ENCODE measurements at places on chromosomes 2 and 18.

DNA sequence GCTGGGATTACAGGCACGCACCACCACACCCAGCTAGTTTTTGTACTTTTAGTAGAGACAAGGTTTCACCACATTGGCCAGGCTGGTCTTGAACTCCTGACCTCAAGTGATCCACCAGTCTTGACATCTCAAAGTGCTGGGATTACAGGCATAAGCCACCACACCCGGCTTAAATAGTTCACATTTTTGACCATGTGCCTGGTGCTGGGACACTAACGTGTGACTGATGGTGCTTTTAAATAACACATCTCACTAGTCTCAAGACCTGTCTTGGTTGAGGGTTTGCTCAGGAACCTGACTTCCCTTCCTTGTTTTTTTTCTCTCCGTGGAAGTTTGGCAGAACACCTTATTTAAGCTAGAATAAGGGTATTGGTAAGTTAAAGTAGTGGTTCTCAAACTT is 8.5 kb downstream of the FMNL2 start:
- DNase-seq, result no peak

DNA sequence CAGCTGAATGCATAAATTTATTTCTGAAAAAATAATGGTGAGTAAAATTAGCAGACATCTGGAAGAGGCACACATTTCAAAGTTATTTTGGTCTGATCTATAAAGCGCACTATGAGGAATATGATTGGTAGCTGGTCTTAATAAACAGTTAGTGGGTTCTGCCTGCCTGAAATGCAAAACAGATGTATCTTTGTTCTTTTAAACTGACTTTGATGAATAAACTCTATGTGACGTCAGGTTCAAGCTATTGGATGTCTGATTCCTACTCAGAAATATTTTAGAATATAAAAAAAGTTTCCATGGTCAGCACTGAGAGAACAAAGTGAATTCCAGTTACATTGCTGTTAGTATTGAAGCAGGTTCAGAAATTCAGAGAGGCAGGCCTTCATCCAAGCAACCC is 136.4 kb downstream of the TPGS2 start:
- peak; percentile 95 for DNase-seq

- DNase-seq, result no peak
Observed at GRCh38 chr2:233824373-233824772, 30.0 kb downstream of the HJURP start.

- no peak for DNase-seq
Observed at GRCh38 chr2:129320288-129320687, 659.2 kb upstream of the RAB6C start.

DNA sequence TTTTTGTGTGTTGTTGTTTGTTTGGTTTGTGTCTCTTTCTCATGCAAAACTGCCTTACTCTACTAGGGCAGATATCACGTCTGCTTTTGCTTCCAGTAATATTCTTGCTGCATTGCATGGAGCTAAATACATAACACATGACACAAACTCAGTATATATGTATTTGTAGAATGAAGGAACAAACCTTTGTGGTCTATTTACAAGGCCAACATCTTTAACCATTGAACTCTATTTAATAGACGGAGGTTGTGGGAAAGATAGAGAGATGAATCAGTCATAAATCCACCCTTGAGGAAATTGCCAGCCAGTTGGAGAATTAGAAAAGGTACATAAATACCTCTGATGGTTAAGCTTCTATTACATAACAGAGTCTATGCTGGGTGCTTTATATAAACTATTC is 26.0 kb upstream of the IL1RL1 start:
- no peak for DNase-seq

GRCh38 chr2:46345775-46346174 is 48.6 kb downstream of the EPAS1 start:
- DNase-seq, result no peak

DNA sequence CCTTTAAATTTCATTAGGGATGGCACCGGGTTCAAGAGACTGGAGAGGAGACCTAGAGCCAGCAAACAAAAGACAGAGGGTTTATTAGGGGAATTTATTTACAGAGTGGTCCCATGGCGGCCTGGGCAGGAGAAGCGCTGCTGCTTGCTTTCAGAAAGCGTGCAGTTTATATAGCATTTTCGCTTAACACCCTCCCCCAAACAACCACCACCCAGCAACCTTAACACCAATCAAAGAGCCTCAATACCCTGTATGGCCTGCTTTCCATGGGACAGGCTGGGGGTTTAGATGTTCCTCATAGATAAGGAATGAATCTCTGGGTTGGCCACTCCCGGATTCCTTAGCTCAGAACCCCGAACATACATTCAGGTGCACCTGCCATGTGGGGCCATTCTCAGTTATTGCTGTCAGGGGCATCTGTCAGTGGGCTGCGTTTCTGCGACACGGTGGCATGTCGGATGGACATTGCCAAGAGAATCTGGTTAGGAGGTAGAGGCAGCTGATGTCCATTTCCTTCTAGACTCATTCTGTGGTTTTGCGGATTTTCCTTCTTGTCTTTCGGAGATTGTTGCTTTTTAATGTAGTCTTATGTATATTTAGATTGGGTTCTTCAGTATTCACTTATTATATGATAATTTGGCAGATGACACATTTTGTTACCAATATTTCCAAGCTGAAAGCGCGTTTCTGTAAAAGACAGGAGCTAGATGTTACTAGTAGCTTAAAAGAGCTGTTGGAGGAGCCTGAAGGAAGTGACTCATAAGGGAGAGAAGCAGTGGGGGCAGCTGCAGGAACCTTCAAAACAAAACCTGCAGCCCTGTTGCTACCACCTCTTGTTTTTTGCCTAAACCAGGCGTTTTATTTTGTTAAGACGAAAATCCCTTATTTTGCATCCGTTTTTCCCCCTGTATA is 7.2 kb downstream of the AGAP1 start:
- peak; percentile 51 for DNase-seq

- no peak for DNase-seq
Observed at GRCh38 chr2:221125691-221126090, 446.4 kb downstream of the EPHA4 start.

DNA sequence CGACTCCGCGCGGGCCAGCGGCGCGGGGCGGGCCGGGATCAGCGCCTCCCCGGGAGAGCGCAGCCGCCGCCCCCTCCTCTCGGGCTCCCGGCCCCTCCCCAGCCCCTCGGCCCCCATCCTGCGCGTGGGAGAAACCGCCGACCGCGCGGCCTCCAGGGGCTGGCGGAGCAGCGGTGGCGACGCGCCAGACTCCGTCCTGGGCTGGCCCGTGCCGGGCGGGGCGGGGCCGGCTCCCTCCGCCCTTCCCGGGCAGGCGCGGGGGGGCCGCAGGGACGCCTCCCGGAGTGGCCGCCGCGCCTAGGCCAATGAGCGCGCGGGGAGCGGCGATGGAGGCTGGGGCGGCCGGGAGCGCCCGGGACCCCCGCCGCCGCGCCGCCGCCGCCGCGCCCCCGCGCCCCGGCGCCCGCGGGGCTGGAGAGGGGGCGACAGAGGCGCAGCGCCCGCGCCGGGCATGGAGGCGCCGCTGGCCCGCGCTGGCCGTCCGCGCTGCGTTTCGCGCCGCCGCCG is 49.1 kb downstream of the KCNIP3 start:
- peak; percentile 71 for DNase-seq

- DNase-seq, result no peak
Observed at GRCh38 chr2:89833780-89834117, 1142.3 kb downstream of the RPIA start.

- DNase-seq, result no peak
Observed at GRCh38 chr18:69978732-69979715, 31.4 kb upstream of the CD226 start.

GRCh38 chr2:200778038-200778437 is 33.7 kb upstream of the BZW1 start:
- peak; percentile 37 for DNase-seq

DNA sequence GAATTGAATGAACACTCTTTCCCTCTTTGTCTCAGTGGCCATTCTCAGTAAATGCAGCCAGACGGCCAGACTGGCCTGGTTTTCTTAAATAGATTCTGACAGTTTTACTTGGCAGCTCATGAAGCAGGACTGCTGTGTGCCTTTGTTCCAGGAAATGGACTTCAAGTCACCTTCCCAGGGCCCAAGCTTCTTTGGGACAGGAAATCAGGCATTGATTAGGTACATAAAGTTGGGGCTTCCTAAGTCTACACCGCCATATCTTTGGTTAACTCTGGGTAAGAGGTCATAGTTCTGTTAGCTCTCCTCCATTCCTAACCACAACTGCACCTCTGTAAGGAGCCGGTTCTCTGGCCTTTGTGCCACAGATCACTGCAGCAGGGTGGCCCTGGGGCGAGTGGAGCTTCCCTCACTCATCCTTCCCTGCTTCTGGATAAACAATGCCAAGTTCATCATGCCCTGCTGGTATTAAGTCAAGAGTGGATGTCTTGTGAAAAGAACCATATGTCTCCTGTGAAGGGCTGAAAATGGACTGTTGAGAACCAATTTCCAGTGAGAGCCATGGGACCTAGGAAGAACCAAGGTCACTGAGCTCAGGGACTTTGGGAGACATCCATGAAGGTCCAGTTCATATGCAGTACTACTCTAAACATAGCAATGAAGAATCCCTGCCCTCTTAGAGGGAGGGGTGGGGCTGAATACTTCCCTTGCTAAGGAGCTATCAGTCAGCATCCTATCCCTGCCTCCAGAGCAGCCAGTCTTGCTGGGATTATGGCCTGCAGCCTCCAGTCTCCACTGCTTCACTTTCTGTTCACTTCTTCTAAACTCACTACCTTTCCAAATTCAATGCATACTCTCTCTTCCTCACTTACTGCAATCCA is 122.6 kb upstream of the XPO1 start:
- no peak for DNase-seq

DNA sequence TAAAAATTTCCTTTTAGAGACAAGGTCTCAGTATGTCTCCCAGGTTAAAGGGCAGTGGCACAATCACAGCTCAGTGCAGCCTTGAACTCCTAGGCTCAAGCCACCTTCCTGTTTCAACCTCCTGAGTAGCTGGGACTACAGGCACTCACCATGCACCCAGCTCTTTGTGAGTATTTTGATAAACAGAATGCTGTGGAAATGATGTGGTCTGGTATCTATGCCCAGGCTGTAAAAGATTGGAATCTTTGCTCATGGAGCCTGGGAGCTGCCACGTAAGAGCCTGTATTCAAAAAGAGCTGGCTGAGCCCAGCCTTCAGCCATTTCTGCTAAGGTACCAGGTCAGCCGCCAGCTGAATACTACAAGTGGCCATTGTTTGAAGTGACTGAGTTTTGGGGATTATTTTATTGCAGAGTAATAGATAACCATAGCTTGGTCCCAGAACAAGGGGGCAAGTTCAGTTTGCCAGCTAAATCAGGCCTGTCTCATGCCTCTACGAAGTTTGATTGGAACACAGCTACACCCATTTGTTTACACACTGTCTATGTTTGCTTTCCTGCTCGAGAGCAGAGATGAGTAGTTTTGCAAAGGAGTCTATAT is 21.3 kb upstream of the ARL5A start:
- DNase-seq, result no peak

- DNase-seq, result peak; percentile 6
Observed at GRCh38 chr18:7456376-7456775, 110.7 kb upstream of the PTPRM start.

- DNase-seq, result peak; percentile 18
Observed at GRCh38 chr2:235698028-235698427, 204.2 kb downstream of the AGAP1 start.

DNA sequence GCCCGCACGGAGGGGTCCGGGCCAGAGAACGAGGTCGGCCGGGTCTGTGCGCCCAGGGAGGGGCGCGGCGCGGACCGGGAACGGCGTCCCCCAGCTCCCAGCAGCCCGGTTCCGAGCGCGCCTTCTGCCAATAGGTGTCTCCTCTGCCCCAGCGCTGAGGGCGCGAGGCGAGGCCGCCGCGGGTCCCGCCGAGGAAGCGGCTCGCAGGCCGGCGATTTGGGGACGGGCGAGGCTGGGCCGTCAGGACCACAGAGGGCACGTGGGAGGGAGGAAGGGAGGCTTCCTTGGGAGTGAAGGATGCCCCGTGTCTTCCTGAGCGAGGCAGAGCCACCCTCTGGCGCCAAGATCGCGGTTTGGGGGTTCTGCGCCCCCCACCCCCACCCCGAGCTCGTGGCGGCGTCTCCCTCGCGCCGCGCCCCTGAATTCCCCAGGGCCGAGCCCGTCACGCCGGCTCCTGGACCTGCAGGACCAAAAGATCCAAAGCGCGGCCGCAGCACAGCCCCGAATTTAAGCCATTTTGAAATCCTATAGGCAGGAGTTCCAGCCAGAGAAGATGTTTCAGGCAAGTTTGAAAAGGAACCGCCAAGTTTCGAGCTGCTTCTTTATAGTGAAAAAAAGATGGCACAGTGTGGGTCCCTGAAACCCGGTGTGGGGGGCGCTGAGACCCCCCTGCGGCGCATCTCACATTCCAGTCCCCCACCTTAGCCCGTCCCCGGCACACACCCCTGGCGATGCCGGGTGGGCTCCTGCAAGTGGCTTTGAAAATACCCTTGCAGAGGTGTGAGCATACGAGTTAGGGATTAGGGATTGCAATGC is 909 bp downstream of the NFATC1 start:
- DNase-seq, result peak; percentile 48

- DNase-seq, result peak; percentile 75
Observed at GRCh38 chr2:215505044-215505786, 69.3 kb upstream of the FN1 start.

DNA sequence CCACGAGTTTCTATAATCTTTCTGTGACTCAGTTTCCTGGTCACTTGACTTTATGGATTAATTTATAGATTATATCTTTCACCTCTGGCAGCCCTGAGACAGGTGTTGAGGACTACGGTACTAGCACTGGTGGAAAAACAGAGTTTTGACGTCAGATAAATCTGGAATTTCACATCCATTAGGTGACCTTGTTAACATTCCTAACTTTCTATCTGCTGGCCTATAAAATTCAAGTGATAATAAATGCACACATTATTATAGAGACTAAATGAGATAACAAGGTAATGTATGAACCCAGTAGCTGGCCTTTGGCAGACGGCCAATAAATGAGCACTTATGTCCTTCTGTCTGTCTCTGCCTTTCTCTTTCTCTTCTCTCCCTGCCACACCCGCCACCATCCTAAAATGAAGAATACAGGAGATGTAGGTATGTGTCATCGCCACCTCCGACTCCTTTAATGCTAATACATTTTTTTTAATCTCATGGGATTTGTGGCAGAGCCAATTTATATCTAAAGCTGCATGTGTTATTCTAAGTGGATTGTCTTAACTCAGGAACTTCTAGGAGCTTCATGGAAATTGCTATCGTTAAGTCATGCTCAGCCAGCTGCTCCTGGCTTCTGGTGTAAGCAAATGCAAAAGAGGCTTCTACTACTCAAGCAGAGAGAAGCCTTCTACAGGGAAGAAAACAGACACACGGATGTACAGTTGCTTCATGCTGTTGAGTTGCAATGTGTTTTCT is 2.3 kb downstream of the TM4SF20 start:
- DNase-seq, result peak; percentile 17

GRCh38 chr2:79394485-79394859 is 118.4 kb upstream of the CTNNA2 start:
- no peak for DNase-seq

DNA sequence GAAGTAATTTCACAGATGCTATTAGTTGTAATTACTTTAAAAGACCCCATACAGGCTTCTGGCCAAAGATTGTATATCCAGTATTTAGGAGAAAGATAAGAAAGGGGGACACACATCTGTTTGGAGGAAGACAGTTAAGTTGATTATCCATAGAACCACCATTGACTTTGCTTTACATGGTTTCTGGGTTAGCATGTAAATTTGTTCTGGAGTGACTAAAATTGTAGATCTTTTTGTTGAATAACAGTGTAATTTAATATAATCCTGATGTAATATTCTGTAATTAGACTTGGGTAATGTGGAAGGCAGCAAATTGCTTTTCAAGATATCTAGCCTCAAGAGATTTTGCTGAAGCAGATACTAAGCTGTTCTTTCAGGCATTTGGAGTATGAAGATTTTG is 17.2 kb downstream of the COMMD1 start:
- DNase-seq, result no peak

Data from fibroblast of skin of abdomen (primary cell).